ENCODE measurements at places on chromosomes 12 and 14. TPM values are rescaled to one million over a fixed set of nuclear protein-coding genes. Genes with fewer than 3 reads are reported as not detected.
A peak's percentile ranks its signal among the peaks of the same experiment; 100 is the strongest.

GRCh38 chr12:49089821-49090773 is 4.5 kb downstream of the DHH start:
- no peaks in the 10 kb centered on the region for H3K36me3 ChIP-seq
- peaks cover 30% of the 10 kb centered on the region for H3K27me3 ChIP-seq
- H3K4me3 ChIP-seq: peak overlapping the region; percentile 30
- H3K27ac ChIP-seq: no peak overlapping the region

Gene TBC1D30
- 0.18 TPM for total RNA-seq

Gene TSPAN9
- 17.7 TPM for total RNA-seq

Gene PRR4
- total RNA-seq: 0.83 TPM

Gene TAS2R42
- not detected for total RNA-seq

Gene NPFF
- not detected for total RNA-seq
